ENCODE measurements at places on chromosomes 5 and 9.

DNA sequence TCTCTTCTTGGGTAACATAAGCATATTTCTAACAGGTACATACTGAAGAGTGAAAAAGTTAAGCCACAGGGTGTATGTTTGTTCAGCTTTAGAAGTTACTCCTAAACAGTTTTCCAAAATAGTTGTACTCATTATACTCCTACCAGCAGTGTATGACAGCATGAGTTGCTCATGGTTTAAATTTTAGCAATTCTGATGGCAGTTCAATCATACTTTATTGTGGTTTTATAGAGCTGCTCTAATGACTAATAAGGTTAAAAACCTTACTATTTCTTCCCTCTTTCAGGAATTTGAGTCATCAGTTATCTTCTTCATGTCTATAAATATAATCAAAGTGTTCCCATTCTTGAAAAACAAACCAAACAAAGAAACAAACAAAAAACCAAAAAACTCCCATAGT is 81.5 kb downstream of the CAAP1 start:
- no peak for DNase-seq

- no peak for DNase-seq
Observed at GRCh38 chr5:57566914-57567313, 84.3 kb upstream of the ACTBL2 start.

- no peak for DNase-seq
Observed at GRCh38 chr9:86531273-86531970, 177.2 kb upstream of the TUT7 start.

GRCh38 chr9:129759319-129759718 is 6.5 kb upstream of the PTGES start:
- no peak for DNase-seq

- DNase-seq, result no peak
Observed at GRCh38 chr5:135242021-135242865, 156.8 kb downstream of the MACROH2A1 start.

DNA sequence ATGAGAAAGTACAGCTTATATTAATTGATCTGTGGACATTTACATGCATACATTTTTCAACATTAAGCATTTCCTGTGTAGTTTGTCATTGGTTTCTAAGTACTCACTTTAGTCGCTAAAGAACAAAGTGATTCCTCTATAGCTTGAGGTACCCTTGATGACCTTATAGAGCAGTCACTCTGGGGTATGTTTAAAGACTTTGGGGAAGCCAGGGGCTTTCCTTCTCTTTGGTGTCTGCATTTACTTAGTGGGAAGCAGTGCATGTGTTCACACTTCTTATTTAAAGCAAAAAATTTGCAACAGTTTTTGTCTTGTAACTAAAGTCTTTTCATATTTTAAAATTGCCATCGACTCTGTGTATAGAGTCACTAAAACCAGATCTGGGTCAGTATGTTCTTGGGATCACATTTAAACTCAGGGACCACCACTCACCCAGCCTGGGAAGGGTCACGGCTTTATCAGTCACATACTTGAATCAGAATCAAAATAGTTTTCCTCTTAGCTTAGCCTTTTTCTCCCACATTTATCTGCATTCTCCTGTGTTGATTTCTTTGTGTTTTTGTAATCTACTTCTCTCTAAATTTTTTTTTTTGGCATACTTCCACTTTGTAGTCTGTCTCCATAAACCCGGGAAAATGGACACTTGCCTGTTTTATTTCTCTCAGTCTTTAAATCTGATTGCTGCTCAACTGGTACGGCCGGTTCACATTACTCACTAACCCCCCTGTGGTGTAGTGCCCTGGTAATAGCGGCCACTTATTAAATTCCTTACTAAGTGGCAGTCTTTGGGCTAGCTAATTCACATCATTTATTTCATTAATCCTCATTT is 143.9 kb upstream of the FBN2 start:
- DNase-seq, result no peak

DNA sequence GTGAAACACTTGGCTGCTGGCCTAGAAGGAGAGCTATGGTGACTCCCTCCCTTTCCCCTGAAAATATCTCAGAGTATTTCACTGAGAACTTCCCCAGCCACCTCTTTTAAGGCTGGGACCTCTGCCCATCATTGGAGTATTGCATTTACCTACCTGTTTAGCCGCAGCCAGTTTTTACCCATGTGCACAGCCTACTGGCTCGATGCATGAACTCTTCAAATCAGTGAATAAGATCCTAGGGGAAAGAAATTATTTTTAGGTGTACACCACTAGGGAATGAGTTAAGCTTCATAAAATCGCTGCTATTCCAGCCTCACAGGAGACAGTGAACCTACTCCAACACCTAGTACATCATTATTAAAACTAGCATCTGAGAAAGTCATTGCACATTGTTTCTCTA is 16.8 kb upstream of the FAM174A start:
- no peak for DNase-seq

DNA sequence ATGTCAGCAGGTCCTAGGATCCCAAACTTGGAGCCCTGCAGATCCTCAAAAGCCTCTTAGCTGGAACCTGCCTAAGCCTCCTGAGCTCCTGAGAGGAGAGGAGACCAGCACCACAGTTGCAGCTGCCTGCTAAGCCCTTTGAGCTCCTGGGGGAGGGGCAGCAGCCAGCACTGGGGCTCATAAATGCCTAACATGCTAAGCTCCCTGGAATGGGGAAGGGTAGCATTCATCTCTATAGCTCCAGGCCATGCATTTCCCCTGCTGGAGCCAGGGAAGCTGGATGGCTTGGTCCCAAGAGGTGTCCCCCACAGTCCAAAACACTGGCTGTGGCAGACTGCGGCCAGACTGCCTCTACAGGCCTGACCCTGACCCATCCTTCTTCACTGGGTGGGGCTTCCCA is 182.7 kb downstream of the KCNN2 start:
- DNase-seq, result no peak

DNA sequence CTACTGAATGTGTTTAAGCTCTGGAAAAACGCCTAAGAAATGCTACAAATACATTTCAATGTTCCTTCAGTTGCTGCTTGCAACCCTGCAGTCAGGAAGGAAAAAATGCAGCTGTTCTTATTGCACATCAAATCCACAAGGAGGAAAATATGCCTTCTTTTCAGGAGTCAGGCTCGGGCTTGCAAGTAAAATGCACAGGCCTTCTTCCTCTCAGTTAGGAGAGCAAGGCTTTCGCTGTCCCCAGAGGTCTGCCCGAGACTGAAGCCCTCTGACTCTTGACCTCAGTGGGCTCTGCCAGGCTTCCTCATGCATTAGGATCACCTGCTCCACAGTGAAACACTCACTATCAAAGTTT is 899 bp upstream of the SHC3 start:
- DNase-seq, result no peak
